ENCODE measurements at places on chromosomes 12 and 14.

DNA sequence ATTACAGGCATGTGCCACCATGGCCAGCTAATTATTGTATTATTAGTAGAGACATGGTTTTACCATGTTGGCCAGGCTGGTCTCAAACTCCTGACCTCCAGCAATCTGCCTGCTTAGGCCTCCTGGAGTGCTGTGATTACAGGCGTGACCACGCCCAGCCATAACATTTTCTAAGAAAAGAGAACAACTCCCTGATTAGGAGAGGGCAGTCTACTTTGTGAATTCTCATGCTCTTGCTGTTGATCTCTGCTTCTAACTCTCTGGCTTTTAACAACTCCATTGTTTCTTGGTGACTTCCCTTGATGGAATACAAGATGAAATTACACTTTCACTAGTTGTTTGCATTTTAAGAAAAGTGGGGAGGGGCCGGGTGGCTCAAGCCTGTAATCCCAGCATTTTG is 33.6 kb downstream of the SSH1 start:
- DNase-seq: no peak

DNA sequence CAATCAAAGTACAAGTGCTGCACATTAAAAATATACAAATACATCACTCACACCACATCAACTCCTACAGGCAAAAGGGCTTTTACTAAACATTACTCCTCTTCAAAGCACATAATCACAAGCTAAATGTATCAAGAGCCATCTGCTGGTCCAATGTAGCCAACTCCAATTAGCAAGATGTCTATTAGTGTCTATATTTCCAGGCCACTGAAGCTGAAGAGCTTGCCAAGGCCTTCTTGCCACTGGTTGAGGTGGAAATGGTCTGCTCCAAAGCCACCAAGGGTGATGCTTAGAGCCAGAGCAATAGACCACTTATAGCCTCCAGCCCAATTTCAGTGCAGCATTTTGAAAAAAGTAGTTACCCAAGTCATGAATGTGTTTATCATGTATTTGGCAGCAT is 54.4 kb downstream of the RASSF9 start:
- no peak for DNase-seq

DNA sequence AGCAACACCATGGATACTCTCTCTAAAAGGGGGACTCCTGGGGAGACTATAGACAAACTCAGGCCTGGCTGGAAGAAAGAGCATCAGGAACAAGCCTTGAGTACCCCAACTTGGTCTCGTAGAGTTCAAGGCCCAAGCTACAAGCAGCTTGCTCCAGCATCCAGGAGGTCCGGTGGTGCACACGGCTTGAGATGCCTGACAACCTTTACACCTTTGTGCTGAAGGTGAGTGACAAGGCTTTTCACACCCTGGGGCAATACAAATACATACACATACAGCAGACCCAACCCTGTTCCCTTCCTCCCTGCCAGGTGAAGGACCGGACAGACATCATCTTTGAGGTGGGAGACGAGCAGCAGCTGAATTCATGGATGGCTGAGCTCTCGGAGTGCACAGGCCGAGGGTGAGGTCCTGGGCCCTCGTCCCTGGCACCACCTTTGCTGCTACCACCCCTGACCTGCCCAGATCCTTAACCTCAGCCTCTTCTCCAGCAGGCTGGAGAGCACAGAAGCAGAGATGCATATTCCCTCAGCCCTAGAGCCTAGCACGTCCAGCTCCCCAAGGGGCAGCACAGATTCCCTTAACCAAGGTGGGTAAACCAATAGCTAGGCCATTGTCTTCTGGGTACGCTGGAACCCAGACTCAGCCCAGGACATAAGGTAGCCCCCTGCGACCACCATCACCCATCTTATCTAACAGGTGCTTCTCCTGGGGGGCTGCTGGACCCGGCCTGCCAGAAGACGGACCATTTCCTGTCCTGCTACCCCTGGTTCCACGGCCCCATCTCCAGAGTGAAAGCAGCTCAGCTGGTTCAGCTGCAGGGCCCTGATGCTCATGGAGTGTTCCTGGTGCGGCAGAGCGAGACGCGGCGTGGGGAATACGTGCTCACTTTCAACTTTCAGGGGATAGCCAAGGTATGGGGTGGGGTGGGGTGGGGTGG is 41.2 kb downstream of the SH2B3 start:
- no peak for DNase-seq

DNA sequence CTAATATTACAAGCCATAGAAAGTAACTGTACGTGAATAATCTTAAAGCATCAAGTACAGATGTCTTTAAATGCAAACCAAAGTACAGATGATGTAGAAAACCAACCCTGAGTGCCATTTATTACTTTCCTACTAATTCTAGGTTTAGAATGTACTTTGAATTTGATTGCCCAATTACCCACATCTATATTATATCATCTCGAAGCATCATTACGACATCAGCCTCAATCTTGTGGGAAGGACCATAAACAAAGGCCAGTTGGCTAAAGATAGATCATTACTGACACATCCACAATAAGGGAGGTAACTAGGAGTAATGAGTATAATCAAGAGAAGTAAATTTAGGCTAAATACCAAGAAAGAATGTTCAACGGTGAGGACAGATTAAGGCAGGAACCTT is 478.9 kb downstream of the BCAT1 start:
- no peak for DNase-seq

- DNase-seq: no peak
Measured at GRCh38 chr12:24127919-24128721, 178.7 kb upstream of the SOX5 start.

- DNase-seq: no peak
Measured at GRCh38 chr14:55427439-55427838, 13.0 kb downstream of the TBPL2 start.

DNA sequence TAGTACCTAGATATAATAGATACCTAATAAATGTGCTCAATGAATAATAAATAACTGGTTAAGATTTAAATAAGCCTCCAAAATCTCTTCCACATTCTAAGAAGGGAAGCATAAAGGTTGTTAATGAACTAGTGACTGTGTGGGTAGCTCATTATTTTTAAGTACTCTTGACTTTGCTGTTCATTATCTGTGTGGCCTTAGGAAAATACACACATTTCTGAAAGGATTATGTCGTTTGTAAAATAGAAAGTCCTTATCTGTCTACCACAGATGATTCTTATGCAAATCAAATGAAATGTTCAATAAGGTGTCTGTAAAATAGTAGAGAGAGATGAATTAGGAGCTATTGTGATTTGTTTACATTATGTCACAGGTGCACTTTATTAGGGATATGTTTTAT is 119.5 kb downstream of the LRRK2 start:
- DNase-seq: no peak

- DNase-seq: no peak
Measured at GRCh38 chr12:88035907-88036289, 6.7 kb upstream of the C12orf50 start.

DNA sequence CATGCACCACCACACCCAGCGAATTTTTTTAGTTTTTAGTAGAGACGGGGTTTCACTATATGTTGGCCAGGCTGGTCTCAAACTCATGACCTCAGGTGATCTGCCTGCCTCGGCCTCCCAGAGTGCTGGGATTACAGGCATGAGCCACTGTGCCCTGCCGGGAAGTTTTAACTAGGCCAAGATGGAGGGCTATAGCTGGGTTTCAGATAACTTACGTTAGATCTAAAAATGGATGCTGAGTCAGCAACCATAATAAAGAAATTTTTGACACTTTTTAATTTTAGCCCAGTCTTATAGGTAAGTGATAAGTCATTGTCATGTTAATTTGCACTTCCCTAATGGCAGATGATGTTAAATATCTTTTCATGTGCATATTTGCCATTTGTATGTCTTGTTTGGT is 14.4 kb downstream of the ZDHHC17 start:
- DNase-seq: no peak

- no peak for DNase-seq
Measured at GRCh38 chr12:96294831-96295230, 100.7 kb downstream of the ELK3 start.

DNA sequence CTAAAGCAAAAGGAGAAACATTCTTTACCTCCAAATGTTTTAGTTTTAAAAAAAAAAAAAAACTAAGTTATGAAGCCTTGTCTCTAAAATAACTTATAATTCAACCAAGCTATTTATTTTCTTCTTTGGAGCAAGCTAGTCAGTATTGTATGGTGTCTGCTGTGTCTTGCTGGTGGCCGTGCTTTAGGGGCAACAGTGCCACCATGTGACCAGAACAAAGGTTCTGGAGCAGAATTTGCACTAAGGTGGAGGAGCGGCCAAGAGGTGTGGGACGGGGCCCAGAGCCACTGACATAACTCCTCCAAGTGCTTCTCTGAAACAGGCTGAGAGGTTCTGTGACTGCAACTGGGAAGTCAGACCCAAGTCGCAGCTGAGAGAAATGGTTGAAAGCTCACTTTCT is 4.5 kb downstream of the FICD start:
- DNase-seq: no peak

GRCh38 chr14:81341370-81341769 is 58.8 kb downstream of the STON2 start:
- DNase-seq: no peak

GRCh38 chr14:54698966-54699530 is 132.1 kb downstream of the SAMD4A start:
- no peak for DNase-seq

DNA sequence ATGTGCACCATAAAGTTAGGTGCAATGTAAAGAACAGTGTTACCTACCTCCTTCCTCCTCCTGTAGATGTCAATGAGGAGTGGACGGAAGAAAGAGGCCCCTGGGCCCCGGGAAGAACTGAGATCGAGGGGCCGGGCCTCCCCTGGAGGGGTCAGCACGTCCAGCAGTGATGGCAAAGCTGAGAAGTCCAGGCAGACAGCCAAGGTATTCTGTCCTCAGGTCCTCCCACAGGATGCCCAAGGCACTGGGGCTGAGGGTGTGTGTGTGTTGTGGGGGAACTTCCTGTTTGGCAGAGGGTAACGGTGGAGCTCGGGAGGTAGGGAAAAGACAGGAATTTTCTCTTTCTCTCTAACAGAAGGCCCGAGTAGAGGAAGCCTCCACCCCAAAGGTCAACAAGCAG is 6.4 kb downstream of the ATN1 start:
- DNase-seq: no peak

DNA sequence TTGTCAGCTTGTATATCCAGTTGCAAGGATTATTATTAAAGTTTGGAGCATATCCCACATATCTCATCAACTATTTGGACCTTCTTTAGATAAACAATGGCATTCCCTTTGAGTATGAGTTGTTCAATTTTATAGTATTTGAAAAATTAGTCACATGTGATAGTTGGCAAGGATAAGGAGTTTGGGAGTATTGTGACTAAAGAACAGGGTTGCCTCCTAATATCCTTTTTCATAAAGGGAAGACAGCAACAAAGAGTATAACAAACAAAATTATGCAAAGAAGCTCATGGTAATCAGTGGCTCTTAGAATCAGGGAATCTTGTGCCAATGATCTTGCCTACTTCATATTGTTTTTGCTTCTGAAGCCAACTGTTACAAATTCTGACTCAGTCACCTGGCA is 31.2 kb upstream of the KCNH5 start:
- DNase-seq: no peak

DNA sequence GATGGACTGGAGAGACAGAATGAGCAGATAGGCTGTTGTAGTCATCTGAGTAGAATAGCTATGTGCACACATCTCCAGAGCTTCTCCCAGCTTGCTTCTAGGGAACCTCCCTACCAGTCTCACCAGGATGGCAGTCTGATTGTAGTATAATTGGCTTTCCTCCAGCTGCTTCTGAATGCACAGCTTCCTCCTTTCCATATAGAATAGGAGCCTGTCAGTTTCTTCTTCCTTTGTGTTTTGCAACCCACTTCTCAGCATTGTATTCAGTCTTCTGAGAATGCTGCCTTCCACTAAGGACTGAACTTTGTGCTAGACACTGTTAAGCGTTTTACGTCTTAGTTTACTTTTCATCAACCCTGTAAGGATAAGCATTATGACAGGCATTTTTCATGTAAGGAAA is 2.2 kb upstream of the CSAD start:
- no peak for DNase-seq

DNA sequence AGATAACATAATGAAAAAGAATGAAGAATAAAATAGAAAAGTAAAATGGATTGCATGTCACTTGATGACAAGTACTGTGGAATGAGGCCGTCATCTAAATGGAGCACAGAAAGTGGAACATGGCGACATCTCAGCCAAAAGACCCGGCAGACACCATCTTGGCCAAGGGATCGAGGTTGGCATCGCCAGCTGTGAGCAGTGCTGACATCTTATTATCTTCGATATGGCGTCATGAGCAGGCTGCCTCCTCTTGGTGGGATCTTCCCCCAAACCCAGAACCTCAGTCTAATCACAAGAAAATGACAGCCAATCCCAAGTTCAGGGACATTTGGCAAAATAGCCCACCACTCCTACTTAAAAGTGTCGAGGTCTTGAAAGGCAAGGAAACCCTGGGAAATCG is 15.1 kb downstream of the SERPINA5 start:
- DNase-seq: no peak

DNA sequence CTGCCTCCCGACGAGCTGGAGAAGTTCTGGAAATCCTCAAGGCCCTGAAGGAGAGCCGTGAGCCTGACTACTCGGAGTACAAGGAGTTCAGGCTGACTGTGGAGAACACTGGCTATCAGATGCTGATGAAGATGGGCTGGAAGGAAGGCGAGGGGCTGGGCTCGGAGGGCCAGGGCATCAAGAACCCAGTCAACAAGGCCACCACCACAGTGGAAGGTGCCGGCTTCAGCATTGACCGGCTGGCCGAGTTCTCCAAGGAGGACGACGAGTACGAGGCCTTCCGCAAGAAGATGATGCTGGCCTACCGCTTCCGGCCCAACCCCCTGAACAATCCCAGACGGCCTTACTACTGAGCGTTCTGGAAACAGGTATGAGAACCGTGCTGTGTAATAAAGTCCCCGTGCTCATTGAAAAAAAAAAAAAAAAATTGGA is 366.1 kb upstream of the ATXN7L3B start:
- DNase-seq: no peak

- no peak for DNase-seq
Measured at GRCh38 chr14:101217080-101217463, 313.6 kb upstream of the RTL1 start.

DNA sequence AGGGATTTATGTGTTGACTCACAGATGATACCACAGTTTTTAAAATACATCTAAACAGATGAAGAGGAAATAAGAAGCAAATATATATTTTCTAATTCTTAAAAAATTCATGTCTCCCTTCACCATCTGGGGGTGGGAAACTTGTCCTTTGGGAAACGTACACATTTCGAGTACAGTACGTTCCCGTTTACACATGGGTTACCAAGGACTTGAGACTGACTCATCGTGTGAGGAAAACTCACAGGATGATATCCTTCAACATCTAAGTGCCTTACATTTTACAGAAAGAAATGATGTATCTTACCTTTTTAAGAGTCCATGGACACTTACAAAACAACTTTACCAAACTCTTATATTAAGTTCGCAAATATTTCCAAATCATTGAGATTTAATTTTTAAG is 16.0 kb upstream of the FBLN5 start:
- DNase-seq: no peak
